Activated CD4-positive, alpha-beta T cell treated with anti-CD3 and anti-CD28 coated beads, Interleukin-2, amount 50 U/mL, for 24 hours (primary cell): ENCODE measurements at places on chromosomes 6 and 20.

DNA sequence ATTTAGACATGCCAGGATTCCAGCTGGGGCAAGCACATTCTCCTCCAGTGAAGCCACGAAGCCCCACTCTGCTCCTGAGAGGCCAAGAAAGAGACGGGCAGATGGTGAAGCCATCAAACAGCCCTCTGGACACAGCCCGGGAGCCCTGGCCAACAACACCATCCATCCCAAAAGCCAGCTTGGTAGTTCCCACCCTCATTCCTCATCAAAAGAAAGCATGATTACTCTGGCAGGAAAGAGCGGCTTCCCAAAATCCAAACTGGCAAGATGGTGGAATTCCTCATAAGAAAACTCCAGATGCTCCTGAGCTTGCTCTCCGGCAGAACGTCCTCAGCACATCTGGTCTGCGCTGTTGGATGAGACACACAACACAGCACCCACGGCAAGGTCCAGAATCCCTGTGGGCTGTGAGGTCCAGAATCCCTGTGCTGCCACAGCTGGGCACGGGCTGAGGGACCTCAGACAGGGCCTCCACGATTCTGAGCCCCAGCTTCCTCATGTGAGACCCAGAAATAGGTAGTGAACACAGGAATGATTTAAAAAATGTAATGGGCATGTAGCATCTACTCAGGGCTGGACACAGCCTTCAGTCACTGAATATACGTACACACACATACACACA is 52.6 kb downstream of the THBS2 start:
- no peak for DNase-seq

- DNase-seq = no peak
Measured at GRCh38 chr6:14020551-14020950, 95.8 kb downstream of the RNF182 start.

- no peak for DNase-seq
Measured at GRCh38 chr6:90294614-90294988, 2.0 kb downstream of the BACH2 start.

DNA sequence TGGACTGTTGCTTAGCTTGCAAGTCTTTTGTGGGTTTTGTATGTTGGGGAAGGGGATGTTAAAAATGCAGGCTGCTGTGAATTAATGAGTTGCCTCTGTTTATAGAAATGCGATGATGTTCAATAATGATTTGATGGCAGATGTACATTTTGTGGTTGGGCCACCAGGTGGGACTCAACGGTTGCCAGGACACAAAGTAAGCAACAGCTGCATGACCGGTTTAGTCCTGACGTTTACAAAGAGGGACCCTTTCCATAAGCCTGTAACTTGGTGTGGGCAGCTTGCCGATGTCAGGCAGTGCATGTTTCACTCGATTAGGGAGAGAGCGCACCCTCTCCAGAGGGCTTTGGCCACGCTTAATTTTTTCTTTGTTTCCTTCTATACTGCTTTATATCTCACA is 1.3 kb downstream of the BTBD3 start:
- no peak for DNase-seq

DNA sequence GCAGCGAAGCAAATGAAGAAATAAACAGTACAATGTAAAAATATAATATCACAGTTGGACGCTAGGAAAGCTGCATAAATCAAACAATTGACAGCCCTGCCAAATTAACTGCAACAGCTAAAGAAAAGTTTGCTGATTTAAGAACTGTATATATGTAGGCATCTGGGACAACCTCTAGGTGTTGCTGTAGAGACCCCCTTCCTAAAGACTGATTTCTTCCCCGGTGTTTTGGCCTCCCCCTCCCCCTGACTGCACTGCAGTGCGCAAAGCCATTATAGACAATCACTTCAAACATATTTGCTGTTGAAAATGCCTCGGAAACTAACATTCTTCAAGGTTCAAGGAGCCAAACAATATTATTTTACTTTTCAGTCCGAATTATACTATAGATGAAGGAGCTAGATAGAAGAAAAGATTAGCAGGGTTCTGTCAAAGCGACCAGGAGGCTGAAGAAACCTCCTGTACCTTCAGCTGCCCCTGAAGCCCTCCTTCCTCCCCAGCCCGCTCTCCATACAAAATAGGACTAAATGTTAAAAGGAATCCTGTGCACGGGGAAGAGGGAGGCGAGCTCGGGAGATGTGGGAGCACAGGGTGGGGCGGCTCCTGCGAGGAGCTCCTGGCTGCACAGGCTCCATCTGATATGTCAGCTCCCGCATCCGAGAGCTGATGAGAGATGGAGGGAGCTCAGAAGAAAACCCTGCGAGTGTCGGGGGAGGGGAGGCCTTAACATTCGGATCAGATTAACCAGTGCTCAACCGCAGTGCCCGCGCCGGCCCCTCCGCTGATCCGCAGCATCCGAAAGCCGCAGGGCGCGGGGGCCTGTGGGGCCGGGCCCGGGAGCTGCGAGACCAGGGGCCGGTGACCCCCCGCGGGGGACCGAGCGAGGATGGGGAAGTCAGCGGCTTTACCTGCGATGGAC is 822 bp downstream of the ELOVL4 start:
- DNase-seq = no peak

DNA sequence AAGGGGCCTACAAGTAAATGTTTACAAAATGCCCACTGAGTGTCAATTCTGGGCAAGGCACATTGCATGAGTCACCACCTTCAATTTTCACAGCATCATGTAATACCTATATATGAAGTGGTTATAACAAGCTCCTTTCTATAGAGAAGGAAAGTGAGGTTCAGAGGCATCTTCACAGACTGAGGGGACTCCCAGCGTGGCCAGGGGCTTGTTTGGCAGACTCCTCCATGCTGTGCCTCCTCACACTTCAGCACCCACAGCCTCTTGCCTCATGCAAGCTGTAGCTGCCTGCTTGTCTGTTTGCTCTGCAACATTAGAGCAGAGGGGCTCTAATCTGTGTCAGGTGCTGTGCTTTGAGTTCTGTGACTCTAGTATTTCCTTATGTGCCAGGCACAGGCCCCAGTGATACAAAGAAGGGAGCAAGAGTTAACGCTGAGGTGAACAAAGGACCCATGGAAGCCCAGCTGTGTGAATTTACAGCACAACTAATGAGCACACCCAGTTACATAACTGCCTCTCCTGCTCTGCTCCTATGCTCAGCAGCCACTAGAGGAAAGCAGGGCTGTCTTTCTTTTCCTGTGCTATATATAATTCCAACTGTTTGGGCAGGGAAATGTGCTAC is 72.3 kb downstream of the ZHX3 start:
- no peak for DNase-seq
